T47D (cell line): ENCODE measurements at places on chromosomes 1 and 21.

- DNase-seq, result no peak
Observed at GRCh38 chr1:215599418-215600074, 32.4 kb downstream of the KCTD3 start.

- DNase-seq, result no peak
Observed at GRCh38 chr1:86409416-86410021, 13.4 kb upstream of the ODF2L start.

DNA sequence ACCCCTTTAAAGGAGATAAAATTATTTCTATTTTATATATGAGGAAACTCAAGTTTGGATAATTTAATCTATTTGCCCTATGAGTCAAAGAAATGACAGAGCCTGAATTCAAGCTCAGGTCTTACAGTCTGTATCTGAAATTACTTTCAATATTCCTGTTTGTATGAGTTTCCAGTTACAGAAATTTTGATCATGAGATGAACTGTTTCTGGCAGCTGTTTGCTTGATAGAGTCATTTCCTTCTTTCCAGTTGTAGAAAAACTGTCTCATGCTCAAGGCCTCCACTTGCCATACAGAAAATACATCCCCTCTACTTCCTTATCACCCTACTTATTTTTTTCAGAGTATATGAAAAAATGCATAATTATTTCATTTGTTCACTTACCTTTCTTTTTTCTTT, 87.6 kb downstream of the PTPRC start:
- DNase-seq, result no peak

- no peak for DNase-seq
Observed at GRCh38 chr1:233094691-233095090, 144.3 kb downstream of the NTPCR start.

DNA sequence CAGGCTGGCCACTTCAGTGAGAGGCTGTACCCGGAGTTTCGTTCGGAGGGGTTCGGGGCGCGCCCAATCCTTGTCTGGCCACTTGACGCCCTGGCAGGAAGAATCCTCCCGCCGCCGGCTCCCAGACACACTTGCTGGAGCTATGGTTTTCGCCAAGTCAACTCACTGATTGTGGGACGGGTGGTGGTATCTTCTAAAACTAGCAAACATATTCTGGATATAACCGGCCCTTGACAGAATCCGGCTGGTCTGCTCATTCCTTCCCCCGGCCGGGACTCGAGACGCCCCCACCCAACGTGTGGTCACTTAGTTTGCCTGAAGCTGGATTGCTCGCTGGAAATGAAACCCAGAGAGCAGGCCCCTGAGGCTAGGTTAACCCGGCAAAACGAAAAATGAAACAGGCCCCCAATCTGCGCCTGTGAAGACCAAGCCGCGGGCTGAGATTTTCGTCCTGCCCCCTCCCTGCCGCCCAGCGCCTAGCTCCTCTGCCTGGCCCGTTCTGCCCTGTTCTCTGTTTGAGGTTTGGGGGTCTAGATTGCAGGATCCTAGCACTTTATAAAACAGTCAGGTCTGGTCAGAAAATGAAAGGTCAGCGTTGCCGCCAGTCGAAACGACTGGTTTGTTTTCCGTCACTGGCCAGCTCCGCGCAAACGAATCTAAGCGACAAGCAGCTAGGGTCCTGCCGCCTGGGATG, 4.6 kb downstream of the GFI1 start:
- no peak for DNase-seq

GRCh38 chr21:45496968-45497845, 45.0 kb downstream of the SLC19A1 start:
- no peak for DNase-seq

GRCh38 chr1:62128745-62129144, 65.9 kb upstream of the L1TD1 start:
- DNase-seq, result no peak

GRCh38 chr1:170731566-170732251, 67.8 kb downstream of the PRRX1 start:
- DNase-seq, result no peak

DNA sequence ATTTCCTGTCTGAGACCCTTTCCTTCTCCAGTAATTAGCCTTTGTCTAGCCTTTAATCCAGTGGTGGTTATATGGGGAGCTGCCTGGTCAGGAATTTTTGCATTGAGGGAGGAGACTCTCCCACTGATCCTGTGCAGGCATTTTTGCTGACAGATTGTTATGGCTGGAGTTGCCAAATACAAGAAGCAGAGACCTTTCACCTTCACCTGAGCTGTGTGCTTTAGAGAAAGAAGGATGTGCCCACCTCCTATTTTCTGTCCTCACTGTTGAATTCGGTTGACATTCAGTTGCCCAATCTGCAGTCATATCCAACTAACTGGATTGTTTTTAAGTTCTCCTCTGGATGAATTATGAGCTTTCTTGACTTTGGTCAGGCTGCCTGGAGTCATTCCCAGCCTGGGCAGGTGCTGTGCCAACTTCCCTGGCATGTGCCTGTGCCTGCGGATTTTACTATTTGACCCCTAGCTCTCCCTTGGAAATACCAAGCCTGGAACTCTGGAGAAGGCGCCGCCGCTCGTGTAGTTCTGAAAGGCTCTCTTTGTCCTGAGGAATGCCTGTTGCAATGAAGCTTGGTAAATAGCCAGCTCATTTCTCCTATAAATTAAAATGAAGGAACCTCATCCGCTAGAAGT, 143.9 kb downstream of the NOS1AP start:
- DNase-seq, result peak; percentile 44

- no peak for DNase-seq
Observed at GRCh38 chr1:44747878-44748277, 8.2 kb downstream of the KIF2C start.

DNA sequence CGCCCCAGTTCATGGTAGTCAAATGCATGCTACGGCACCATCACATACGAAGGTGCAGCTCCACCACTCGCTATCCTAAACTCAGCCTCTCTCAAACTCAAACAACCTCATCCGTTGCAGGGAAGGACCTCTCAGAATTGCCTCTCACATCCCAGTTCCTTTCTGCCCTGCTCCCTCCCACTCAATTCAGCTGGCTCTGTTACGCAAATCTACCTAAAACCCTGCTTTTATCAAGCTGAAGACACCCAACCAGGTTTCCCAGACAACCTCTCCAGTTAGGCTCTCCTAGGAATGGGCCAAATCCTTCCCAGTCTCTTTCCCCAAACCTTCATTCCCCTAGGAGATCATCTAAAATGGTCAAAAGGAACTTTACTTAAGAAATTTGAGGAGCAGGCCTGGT, 62.9 kb downstream of the CLSTN1 start:
- DNase-seq, result no peak

- no peak for DNase-seq
Observed at GRCh38 chr1:220891224-220892085, 12.2 kb downstream of the HLX start.

DNA sequence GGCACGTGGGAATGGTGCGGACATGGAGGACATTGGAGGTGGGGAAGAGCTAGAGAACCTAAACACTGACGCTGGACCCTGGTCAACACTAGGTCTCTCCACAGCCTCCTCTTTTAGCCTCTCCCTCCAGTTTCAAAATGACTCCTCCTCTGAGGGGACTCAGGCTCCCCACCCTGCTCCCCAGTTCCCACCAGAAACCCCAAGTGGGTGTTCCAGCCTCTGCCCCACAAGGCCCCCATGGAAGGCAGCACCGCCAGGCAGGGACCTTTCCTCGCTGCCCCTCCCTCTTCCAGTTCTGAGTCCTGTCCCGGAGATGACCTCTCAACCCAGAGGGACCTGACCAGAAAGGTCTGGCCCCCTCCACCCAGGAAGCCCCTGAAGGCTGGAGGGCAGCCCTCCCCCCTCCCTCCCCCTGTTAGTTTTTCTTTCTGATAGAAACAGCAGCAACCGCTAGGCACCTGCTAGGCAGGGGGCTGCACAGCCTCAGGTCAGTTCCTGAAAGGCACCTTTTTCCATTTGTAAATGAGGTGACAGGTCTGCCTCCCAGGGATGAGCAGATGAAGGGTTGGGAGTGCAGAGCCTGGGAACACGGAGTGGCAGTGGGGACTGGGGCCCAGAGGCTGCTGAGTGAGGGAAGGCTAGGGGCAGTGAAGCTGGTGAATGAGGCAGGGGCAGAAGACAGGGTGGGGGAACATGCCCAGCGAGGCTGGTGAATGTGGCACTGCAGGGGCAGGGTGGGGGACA, 9.3 kb upstream of the ITGB2 start:
- DNase-seq, result no peak

- DNase-seq, result no peak
Observed at GRCh38 chr1:173937062-173937461, 19.9 kb upstream of the SERPINC1 start.

DNA sequence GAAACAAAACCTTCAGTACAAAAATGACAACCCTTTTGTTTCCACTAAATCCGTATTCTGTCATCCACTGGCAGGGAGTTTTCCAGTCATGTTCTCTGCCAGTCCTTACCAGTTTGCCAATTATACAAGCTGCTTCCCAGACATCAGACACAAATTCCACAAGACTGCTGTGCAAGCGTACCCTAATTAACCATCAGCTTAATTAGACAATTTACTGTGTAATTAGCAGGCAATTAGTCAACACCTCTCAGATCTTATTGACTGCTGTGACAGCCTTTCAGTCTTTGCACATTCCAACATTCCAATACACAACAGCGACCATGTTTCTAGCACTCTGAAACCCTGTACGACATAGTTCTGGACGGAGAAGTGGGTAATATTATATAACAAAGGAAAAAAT, 420.1 kb downstream of the DPYD start:
- DNase-seq, result no peak

DNA sequence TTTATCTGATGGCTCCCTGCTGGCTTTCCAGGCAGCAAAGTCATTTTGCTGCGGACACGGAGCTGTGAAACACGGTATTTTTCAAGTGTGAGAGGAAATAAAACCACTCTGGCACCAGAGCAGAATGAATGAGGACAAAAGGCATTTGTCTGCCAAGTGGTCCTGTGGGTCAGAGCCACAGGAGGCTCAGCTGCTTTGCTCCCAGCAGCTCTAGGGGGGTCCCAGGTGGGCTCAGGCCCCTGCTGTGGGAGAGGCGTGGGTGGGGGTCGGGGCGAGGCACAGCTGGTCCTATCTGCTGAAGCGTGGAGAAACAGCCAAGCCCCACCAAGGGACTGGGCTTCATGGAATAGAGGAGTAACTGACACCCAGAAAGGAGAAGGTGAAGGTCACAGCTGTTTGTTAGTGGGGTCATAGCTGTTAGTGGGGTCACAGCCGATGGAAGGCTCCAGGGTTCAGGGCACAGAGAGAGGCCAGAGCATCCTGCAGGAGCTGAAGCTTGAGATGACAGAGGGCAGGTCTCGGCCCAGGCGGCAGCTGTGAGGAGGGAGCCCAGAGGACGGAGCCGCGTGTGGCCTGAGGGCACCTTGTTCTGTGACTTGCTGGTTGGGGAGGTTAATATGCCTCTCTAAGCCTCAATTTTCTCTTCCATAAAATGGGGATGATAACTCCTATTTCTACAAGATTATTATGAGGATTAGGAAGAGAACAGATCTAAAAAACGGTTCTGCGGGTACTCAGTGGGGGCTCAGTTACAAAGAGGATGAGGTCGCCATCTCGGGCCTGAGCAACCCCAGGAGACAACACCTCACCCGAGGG, 7.1 kb downstream of the KIF17 start:
- DNase-seq, result no peak

DNA sequence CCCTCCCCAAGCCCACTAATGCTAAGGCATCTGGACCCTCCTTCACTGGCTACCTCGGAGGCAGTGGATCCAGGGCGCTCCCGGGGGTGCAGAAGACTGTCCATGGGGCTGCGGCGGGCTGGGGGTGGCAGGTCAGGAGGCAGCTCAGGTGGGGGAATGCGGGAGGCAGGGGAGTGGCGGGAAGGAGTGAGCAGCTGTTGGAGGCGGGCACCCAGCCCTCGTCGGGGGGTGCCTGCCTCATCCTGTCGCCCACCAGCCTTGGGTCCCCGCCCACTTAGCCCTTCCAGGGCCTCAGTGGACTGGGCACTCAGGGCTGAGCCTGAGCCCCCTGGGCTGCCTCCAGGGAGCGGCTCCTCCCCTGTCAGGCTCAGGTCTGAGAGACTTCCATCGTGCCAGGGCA, 10.7 kb upstream of the GATAD2B start:
- no peak for DNase-seq

- DNase-seq, result no peak
Observed at GRCh38 chr1:14516974-14517840, 81.3 kb upstream of the KAZN start.

DNA sequence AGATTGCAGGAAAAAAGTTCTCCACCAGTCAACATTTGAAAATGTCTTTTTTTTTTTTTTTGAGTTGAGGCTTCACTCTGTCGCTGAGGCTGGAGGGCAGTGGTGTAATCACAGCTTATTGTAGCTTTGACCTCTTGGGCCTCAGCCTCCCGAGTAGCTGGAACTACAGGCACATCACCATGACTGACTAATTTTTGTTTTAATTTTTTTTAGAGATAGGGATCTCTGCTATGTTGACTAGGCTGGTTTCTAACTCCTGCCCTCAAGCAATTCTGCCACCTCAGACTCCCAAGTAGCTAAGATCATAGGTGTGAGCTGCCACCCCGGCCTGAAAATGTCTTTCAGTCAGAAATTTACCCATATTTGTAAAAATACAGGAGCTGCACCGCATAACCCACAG, 30.6 kb upstream of the USP24 start:
- DNase-seq, result no peak

GRCh38 chr1:55539652-55540512, 324.7 kb upstream of the USP24 start:
- DNase-seq, result no peak

- DNase-seq, result no peak
Observed at GRCh38 chr1:30284728-30285475, 438.5 kb downstream of the MATN1 start.

DNA sequence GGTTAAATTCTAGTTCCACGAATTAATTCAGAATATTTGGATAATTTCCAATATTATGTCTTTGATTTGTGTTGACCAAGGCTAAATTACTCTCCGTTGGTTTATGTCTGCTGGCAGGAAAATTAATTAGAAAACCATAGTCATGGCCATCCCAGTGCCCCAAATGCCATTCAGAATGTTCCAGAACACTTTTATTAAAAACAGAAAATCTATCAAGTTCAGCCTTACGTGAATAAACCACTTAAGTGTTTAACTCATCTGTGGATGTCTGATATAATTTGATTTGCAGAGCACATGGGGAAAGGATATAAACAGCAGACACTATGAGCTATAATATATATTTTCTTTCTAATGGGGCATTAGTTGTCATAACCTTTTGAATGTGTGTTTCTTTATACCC, 480.7 kb downstream of the MRPL39 start:
- no peak for DNase-seq

- DNase-seq, result no peak
Observed at GRCh38 chr1:150875197-150876118, 941 bp downstream of the ARNT start.

GRCh38 chr1:31700468-31701090, 3.2 kb downstream of the COL16A1 start:
- no peak for DNase-seq

DNA sequence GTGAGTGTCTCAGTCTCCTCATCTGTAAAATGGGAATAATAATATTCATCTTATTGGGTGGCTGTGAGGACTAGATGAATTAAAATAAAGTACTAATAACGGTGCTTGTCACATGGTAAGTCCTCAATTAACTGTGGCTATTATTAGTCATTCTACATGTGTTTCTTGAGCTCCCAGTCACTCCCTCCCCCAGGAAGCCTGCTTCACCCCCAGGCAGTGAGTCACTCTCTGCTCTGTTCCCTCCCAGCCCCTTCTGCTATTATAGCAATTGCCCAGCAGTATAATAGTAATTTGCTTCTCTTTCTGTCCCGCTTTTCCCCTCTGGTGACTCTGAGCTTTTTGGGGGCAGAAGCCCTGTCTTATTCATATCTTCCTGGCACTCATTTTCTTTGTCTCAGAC, 102.0 kb downstream of the BEND5 start:
- DNase-seq, result no peak

- DNase-seq, result no peak
Observed at GRCh38 chr1:72227667-72228066, 54.7 kb downstream of the NEGR1 start.
